ENCODE measurements at places on chromosomes 4 and X.

DNA sequence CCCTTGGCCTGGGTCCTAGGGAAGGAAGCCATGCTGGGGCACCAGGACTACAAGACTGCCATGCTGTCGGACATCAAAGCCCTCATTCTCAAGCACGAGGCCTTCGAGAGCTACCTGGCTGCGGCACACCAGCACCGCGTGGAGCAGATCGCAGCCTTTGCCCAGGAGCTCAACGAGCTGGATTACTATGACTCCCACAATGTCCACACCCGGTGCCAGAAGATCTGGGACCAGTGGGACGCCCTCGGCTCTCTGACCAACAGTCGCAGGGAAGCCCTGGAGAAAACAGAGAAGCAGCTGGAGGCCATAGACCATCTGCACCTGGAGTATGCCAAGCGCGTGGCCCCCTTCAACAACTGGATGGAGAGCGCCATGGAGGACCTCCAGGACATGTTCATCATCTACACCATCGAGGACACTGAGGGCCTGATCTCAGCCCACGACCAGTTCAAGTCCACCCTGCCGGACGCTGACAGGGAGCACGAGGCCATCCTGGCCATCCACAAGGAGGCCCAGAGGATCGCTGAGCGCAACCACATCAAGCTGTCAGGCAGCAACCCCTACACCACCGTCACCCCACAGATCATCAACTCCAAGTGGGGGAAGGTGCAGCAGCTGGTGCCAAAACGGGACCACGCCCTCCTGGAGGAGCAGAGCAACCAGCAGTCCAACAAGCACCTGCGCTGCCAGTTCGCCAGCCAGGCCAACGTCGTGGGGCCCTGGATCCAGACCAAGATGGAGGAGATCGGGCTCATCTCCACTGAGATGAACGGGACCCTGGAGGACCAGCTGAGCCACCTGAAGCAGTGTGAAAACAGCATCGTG, 487.0 kb downstream of the TRAM1L1 start:
- DNase-seq = no peak

DNA sequence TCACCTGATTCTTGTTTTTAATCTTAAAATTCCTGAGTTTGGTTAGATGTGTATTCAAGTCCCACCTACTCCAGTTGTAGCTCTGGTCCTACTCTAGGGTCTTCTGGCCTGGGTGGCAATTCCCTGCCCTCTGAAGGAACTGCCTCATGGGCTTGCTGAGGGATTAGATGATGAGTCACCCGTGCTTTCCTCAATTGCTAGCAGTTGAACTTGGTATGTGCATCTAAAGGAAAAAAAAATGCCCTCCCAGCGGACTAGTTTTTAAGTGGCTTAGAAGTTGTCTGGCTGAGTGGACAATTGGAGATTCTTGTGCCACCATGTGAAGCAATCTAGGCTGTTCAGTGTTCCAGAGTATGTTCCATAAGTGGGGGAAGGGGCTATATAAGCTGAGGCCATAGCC, 127.0 kb downstream of the CCNG2 start:
- no peak for DNase-seq

DNA sequence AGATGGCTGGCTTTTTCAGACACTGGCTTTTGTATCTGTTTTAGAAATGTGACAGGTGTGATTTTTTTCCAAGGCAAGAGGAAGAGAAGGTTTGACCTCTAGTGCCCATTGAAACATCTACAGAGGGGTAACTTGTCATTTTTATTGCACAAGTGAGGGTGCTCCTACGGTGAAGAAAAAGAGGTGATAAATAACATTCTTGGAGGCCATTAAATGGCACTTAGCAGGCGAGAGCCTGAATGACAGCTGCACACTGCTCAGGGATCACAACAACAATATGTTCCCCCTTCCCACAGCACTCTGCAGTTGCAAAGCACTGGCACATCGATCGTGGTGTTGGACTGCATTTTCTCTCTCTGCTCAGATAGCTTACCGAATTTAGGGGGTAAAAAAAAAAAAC, 22.9 kb downstream of the FAM184B start:
- no peak for DNase-seq

- no peak for DNase-seq
These were observed 52.6 kb upstream of the PDHA1 start for GRCh38 chrX:19291086-19291485.

GRCh38 chr4:102789317-102789717, 28.5 kb upstream of the MANBA start:
- DNase-seq = no peak

DNA sequence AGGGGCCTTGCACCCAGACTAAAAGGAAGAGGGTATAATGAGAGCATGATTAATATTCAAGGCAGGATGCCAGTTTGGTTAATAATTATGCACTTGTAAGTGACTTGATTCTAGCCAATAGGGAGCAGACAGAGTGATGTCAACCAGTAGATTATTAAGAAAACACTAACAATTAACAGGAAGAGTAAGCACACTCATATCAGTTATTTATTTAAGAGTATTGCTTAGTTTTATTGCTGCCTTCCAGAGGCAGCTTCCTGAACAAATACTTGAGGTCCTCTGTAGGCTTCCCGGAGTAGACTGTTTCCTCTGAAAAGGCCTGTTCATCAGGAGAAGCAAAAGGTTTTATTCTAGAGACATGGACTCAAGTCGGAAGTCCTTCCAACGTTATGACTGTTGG, 129.1 kb upstream of the AFF2 start:
- DNase-seq = no peak

DNA sequence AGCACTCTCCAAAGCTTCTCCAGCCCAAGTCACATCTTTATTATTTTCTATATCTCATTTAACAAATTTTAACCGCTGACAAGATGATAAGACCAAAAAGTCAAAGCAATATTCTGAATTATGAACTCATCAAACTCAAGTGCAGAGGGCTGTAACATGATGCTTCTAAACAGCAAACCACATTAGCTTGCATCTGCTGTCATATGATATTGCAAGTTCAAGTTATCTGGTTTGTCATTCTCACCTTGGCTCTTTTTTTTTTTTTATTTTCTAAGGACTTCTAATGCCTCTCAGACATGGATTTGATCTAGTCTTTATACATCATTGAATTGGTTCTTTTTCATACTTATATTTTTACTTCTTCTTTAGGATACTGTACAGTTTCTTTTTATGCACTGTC, 93.4 kb downstream of the SLC10A7 start:
- DNase-seq = no peak

DNA sequence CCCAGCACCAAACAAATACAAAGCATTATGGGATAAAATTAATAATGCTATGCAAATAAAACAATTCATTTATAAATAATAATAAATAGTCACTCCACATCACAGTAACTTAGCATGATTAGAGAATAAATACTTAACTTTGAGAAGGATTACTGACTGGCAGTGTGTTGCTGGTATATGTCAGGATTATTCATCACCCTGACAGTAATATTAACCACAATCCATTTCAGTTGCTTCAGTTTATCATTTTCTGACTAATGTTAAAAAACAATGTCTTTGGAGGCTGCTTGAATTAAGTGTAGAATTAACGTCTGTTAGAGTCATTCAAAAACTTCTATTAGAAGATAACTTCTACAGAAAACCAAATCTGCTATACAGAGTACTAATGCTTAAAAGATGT, 124.1 kb upstream of the MAB21L2 start:
- no peak for DNase-seq

DNA sequence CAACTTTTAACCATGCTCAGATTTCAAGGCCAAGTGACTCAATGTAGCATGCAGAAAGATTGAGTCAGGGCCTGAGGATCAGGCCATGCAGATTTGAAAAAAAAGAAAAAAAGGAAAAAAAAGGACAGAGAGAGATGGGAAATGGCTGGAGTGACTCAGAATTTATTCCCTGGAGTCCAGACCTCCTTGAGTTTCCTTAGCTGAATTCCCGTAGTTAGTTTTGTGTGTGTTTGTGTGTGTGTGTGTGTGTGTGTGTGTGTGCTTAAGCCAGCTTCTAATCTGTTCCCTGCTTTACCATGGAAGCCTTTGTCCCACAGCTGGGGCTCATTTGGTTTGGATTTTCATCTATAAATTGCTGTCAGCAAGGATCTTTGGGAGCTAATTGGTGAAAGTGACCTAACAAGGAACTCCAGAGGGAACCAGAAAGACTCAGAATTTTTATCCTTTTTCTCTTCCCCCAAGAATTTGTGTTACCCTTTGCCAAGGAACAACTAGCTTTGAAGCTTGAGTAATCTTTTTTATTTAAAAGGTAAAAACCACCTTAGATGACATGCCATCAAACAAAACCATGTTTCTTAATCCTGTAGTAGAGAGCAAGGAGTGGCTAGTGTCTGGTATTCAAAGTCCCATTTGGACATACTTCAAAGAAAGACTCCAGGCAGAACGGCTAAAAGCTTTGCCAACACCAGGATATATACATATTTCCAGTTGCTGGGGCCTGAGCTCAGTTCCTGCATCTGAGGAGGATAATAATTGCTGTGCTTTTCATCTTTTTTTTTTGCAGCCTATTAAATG, 109.0 kb upstream of the DDIT4L start:
- DNase-seq = no peak

DNA sequence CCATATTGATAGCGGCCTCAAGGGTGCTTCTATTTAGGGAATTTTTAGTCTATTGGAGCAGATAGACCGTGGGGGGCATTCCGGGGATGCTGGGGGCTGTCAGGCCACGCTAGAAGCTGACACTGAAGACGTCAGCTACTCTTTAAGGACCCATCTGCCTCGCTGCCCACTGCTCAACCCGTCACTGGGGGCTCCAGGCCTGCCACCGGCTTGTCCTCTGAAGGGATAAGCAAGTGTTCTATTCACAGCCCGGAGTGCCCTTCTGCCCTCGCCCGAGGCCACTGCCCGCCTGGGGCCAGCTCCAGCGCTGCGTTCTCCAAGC, 679 bp upstream of the MSL3 start:
- no peak for DNase-seq

- peak; percentile 51 for DNase-seq
These were observed 395.2 kb downstream of the MID1IP1 start for GRCh38 chrX:39196192-39197102.

DNA sequence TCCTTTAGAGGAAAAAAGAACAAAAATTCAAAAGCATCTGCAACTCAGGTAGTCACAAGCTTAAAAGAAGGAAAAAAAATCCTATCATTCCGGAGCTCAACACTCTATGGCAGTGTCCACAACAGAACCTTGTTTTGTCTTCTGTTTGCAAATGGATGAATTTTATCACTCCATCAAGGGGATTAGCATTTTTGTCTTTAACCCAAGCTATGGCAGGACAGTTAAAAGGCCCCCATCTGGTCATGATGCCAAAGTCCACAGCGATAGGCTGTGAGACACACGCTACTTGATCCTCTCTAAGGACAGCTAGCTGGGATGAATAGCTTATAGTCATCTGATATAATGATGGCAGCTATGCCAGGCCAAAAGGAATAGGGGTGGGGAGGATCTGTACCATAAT, 16.6 kb downstream of the AMER1 start:
- no peak for DNase-seq

GRCh38 chr4:128379860-128380259, 92.2 kb upstream of the PGRMC2 start:
- no peak for DNase-seq

GRCh38 chr4:125104616-125105015, 210.1 kb upstream of the FAT4 start:
- no peak for DNase-seq

DNA sequence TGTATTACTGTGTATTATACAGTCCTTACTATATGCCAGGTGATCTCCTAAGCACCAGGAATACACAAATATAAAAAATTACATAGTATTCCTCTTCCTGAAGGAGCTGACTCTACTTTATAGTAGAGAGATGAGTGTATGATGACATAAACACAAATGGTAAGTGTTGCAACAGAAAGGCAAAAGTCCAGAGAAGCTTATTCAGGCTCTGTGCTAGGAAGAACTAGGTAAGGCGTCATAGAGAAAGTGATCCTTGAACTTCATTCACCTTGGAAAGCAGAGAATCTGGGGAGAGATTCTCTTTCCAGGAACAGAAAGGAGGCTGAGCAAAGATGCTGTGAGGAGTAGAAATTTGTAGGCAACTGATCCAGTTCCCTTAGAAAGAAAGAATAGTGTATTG, 115.0 kb upstream of the KCNIP4 start:
- DNase-seq = no peak

DNA sequence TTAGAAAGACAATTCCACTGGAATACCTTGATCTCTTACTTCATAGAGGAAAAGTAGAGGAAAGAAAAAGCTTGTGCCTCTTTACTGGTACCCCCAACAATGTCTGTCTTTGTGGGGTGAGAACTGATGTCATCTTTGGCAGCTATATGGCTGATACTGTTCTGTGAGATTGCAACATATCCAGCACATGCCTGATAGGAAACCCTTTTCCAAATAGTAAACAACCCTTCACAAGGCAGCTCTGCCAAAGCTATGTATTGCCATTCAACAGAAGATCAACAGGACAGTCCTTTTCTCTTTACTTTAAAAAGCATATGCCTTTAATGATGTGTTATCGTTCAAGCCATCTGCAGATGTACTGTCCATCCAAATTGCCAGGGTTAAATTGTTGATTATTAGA, 105.9 kb downstream of the IL1RAPL1 start:
- DNase-seq = no peak

GRCh38 chr4:2915789-2916188, 47.4 kb downstream of the NOP14 start:
- no peak for DNase-seq

DNA sequence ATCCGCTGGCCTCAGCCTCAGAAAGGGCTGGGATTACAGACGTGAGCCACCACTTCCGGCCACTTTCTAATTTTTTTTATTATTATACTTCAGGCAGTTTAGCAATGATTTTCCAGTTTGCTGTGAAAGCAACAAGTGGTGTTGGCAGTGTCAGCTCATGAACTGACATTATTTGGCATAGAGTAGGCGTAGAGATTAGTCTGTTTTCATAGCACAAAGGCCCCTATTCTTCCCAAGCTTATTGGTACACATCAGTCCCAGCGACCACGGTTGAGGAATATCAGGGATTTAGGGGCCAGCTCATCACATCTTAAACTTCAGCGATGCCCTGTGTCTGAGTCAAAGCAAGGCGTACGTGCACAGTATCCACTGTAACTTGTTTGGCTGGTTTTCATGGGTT, 53.0 kb upstream of the RASSF6 start:
- no peak for DNase-seq

- DNase-seq = no peak
These were observed 88.2 kb downstream of the AWAT2 start for GRCh38 chrX:69961365-69962072.

GRCh38 chr4:56681158-56681852, at the start of gene HOPX:
Gene HOPX (minus strand): TSS chr4:56681296. CDS start chr4:56657816, 23,480 bp downstream.
- DNase-seq = peak; percentile 58

- DNase-seq = no peak
These were observed 1.7 kb downstream of the UNC5C start for GRCh38 chr4:95546866-95547714.

DNA sequence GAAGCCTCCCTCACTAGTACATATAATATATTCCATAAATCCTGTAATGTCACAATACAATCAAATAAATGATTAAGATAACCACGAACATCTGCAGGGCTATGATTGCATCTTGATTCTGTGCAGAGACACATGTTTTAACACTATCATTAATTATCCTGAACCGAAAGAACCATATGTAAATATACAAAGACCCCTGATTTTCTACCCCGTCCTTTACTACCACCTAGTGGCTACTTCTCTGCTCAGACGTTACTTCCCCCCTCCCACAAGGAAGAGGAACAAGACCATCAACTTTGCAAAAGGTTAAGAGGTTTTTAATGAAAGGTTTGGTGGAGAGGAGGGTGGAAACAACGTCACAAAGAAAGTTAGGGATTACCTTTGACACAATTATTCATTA, 134.0 kb downstream of the COL4A6 start:
- no peak for DNase-seq

GRCh38 chrX:153878969-153879653, 6.9 kb downstream of the L1CAM start:
- no peak for DNase-seq

GRCh38 chr4:119835613-119835910, 207.0 kb upstream of the PDE5A start:
- no peak for DNase-seq

Measured in stimulated activated naive B cell treated with anti-CD40 and anti-IgM and Interleukin-4, amounts not matched to agents 10 μg/mL and 1 μg/mL and 100 μg/mL, for 72 hours (primary cell).